ENCODE measurements at places on chromosomes 11 and 22. TPM values are rescaled to one million over a fixed set of nuclear protein-coding genes. Genes with fewer than 3 reads are reported as not detected.

KDM4D gene
- 0.99 TPM for total RNA-seq

PGA4 gene
- not detected for total RNA-seq

ARHGAP8 gene
- 16.5 TPM for total RNA-seq

LGR4 gene
- total RNA-seq: 29.0 TPM

Data from foreskin keratinocyte (primary cell).